ENCODE measurements at places on chromosomes 12 and 14. TPM values are rescaled to one million over a fixed set of nuclear protein-coding genes. Genes with fewer than 3 reads are reported as not detected.

DNA sequence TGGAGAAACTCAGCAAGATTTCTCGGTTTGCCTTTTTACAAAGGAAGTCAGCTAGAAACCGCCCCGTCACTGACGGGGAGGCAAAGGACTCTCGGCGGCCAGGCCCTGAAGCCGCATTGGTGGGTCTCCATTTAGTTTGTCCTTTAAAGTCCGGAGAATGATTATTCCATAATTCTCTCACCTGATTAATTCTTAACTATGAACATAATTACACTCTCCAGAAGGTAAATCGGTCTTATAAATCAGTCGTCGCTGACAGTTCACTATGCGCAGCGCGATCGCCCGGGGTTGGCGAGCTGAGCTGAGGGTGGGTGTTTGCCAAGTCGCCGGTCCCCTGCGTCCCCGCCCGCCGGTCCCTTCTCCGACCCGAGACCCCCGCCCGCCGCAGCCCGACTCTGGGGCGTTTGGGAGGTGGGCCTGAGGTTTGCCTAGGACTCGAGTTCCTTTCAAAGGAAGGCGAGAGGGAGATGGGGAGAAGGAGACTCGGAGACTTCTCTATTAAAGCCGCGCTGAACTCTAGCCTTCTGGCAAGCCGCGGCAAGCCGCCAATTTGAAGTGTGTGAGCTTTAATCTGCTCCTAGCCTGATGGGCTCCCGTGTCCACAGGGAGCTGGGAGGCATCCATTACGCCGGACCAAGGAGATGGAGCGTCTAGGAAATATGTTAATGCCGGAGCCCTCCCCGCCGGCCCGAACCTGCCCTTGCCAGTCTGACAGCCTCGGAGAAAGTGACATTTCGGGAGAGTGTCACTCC is 392.9 kb downstream of the NOVA1 start:
- no peak for DNase-seq

GRCh38 chr14:65255029-65255545 is 152.8 kb upstream of the MAX start:
- peak; percentile 65 for DNase-seq

DNA sequence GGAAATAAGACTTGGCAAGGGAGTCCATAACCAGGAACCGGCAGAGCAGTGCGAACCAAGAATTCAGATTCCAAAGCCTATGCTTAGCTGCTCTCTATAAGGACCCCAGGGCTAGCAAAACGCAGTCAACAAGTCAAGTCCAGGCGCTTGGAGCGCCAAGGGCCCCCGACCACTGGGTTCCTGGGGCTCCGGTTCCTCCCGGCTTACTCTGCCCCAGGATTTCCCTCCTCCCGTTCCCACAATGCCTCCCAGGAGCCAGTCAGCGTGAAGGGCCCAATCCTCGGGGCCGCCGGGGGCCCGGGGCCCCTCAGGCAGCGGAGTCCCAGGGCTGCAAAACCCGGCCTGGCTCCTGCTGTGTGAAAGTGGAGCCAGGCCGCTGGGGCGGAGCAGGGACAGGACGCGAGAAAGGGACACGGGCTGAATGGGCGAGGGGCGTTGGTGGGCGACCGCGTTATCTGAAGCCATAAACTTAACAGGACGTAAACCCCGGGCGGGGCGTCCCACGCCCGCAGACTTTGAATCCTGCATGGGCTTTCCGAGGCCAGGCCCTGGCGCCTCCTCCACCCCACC is 1.5 kb downstream of the KRT8 start:
- peak; percentile 88 for DNase-seq

DNA sequence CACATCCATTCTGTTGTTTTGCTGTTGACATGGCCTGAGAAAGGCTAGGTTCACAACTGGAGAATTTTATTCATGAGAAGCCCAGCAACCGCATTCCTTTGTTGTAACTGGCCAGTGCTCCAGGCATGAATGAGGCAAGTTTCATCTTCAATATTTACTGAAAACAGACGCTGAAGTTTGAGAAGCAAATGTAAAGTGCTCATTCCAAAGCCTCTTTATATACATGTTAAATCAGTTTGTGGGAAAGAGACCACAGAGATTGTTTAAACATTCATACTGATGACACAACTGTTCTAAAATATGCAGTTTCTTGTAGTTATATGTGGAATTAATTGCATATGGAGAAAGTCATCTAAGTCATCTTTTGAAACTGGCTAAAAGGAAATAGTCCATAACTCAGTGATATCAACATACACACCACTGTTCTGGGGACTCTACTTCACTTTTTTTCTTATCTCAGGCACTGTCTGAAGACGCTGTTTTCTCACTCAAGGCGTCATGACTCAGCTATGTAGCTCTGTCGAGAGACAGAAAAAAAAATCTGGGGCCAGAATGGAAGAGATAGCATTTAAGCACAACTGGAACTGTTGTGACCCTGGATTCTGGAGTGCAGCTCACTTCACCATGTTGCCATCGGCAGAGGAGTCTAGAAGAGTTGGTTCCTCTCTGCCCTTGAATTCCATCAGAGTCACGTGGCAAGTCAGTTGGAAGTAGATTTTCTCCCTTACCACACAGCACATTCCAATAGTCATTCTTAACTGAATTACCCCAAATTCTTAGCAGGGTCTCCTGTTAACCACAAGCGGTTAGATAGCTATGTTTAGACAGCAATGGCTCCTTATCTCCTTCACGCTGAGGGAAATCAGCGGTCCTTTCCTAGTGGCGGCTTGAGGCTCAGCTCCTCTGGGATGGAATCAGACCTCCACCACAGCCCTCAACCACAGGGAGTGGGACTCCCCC is 258.4 kb upstream of the HMGA2 start:
- peak; percentile 98 for DNase-seq

GRCh38 chr12:114400361-114400811 is 5.6 kb downstream of the TBX5 start:
- DNase-seq: peak; percentile 53

DNA sequence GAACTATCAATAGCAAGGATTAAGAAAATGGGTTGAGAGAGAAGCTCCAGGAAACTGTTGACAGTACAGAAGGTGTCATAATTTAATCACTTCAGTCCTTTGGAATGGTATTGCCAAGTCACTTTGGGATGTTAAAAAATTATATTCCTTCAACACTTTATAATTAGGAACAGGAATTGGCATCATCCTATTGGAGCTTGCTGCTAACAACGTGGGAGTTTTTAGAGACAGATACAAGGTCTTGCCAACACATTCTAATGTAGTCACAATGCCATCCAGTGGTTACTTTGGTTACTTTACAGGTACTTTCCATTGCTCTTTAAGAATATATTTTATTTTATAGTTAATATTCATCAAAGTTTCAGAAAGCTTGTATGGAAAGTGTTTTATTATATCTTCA is 310.1 kb downstream of the SYT1 start:
- DNase-seq: peak; percentile 51

GRCh38 chr12:107845980-107846659 is 71.6 kb downstream of the ASCL4 start:
- DNase-seq: no peak

GRCh38 chr14:54643696-54644176 is 76.8 kb downstream of the SAMD4A start:
- no peak for DNase-seq

GRCh38 chr12:128942960-128943477 is 89.7 kb downstream of the GLT1D1 start:
- no peak for DNase-seq

DNA sequence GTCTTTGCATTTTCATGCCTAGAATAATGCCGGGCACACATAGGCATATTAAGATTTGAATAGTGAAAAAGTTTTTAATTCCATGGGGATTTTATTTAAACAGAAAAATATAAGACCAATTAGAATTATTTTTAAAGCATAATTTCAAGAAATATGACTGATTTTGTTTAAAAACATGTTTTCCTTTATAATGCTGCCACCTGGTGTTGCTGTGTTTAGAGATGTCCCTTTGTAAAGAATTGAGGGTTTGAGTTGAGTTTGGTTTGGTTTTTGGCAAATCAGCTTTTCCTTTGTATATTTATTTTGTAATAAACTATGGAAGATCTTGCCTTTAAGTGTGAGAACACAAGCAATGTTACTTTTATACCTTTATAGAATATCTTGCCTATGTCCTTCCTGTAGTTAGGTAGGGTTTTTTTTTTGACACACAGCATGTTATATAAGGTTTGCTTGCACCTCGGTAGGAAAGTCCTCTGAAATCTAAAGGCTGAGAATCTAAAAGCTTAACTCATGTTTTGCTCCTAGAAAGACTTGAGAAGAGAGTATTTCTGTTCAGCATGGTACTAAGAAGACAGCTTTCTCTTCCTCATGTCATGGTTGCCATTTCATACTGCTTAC is 31.4 kb upstream of the SNAPC1 start:
- no peak for DNase-seq

DNA sequence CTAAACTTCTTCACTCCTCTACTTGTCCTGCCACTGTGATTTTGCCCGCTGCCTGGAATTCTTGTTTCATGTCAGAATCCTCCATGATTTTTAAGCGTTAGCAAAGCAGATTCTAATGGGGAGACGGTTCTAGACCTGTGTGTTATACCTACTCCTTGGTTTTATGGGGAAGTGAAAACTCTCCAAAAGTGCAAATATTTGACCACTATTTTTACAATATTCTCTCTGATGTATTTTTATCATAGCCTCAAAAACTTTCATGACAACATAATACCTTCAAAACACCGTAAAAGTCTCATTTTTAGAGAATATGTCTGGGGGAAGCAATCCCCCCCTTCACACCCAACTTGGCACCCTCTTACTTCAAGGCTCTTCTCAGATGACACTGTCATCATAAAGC is 12.9 kb upstream of the KRAS start:
- no peak for DNase-seq

DNA sequence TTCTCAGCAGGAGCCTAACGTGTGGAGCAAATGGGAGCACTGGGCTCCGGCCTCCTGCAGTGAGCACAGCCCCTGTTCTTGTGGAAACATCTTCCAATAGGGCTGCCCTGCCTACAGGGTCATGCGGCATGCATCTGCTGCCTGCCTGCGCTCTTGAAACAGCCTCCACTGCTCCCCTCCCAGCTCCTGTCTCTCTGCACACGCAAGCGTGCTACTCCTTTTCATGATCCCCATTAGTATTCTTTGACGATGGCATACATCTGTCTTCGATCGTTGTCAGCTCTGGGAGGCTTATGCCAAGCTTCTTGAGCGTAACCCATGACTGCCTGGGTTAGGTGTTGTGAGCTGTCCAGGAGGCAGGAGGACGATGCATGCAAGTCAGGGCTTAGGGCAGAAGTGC is 23.1 kb downstream of the NTF3 start:
- no peak for DNase-seq

DNA sequence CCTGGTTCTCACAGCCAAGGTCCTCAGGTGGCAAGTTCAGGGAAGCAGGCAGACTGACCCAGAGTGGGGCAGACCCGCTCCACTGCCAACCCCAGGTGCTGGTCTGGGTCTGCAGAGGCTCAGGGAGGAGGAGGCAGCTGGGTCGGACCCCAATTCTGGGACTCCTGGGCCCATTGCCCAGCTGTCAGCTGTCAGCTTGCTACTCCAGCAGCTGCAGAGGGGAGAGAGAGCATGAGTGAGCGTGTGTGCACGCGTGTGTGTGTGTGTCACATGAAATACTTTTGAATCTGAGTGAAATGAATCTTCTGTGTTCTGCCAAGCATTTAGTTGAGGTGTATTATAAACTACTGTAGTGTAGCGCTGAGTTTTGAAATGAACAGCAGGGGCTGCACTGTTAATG is 30.8 kb downstream of the XRCC3 start:
- no peak for DNase-seq

GRCh38 chr12:94690198-94690771 is 39.9 kb upstream of the TMCC3 start:
- DNase-seq: peak; percentile 58

DNA sequence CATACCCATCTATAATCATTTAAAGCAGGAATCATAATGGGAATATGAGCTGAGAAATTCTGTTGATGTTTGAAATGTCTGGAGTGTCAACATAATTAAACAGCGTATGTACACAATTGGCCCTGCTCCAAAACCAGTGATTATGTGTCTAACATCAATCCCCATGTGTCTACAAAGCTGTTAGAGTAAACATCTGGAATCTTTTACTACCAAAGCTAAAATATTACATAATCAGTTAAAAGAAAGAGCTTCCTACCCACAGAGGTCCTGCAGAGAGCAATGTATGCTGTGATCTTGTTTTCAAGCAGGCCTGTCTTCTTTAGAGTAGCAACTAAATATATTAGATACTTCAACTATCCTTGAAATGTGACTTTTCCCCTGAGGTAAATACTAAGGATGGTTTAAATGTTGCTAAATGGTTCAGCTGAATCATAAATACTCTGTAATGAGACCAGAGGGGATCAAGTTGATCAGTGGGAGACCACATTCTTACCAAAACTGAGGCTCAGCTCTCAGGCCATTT is 74.3 kb downstream of the RASSF8 start:
- peak; percentile 68 for DNase-seq

DNA sequence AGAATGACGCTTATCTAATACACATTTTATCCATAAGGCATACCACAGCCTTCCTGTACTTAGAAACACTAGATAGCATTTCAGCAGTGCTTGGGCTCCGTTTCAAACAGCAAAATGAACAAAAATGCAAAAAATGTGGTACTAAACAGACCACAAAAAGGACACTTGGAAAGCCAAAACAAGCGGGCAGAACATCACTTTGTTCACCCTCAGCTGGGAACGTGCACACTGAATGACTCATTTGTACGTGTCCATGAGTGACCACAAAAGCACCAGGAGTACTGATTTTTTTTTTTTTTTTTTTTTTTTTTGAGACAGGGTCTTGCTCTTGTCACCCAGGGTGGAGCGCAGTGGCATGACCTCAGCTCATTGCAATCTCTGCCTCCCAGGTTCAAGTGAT is 8.9 kb upstream of the FOXN3 start:
- DNase-seq: peak; percentile 94

- no peak for DNase-seq
Measured at GRCh38 chr12:64255249-64255648, 33.2 kb upstream of the KICS2 start.

- DNase-seq: peak; percentile 84
Measured at GRCh38 chr12:46160101-46160980, 108.5 kb downstream of the SLC38A1 start.

DNA sequence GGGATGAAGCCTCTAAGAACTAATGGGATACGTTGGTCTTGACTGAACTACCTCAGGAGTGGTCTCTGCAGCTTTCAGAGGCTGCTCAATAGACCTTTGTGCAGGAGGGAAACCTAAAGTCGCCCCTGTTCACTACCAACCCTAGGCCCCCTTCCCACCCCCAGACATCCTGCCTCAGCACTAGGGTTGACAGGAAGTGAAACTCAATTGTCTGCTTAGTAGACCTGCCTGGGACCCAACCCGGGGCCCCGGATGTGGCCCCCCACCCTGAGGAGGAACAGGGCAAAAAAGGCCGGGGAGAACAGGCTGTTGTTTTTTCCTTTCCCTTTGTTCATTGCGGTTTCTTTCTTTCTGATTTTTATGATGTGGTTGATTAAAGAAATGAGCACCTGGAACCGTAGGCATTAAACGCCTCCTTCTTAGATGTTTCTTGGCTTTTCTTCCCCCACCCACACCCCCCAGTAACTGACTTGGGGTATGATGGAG is 1.6 kb upstream of the DGKA start:
- no peak for DNase-seq

The KRT78 gene
- not detected for total RNA-seq

The SLC38A4 gene
- 11.0 TPM for total RNA-seq

The PZP gene
- not detected for total RNA-seq

The TAS2R50 gene
- 5.8 TPM for total RNA-seq

The CCDC184 gene
- 0.43 TPM for total RNA-seq

The TEDC1 gene
- total RNA-seq: 8.4 TPM

The PMCH gene
- total RNA-seq: not detected

The KCNJ8 gene
- total RNA-seq: 19.4 TPM

Measured in fibroblast of villous mesenchyme (primary cell).